NCI-H1694 treated with DMSO at 0.1 percent for 48 hours (cell line): ENCODE measurements at places on chromosomes 5 and 9.

GRCh38 chr9:1100201-1100600 is 50.0 kb downstream of the DMRT2 start:
- no peak for DNase-seq

DNA sequence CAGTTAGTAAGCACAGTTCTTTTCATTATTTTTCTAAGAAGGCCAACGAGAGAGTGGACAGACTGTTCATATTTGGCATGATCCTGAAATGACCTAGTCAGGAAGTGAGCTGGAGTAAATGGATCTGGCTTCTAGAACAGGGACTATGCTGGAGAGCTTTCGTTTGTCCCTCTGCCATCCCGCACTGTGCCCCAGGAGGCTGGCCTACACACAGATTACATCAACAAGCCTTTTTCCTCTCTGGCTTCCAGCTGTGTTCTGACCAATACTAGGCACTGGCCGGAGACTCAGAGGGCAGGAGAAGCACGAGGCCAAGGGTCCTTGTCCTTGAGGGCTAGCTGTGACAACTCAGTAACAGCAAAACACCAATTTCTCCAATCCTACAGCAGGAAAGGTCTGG is 127.8 kb downstream of the MED27 start:
- no peak for DNase-seq

GRCh38 chr5:4212981-4213819 is 617.6 kb downstream of the IRX1 start:
- no peak for DNase-seq

GRCh38 chr9:127972236-127972871 is 8.4 kb downstream of the EEIG1 start:
- no peak for DNase-seq

DNA sequence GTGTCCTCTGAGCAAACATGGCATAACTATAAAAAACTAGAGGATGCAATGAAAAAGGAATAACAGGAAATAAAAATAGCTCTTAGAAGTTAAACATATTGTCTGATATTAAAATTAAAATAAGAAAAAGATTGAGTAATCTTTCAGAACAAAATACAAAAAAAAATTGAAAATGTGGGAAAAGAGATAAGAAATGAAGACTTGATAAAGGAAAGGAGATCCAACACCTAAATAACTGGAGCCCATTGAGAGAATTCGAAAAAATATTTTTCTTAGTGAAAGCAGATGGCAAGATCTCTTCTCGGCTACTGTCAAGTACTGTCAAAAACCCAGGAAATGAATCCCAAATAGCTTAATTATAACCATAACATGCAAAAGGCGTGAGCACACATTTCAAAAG is 24.9 kb downstream of the LIFR start:
- no peak for DNase-seq

DNA sequence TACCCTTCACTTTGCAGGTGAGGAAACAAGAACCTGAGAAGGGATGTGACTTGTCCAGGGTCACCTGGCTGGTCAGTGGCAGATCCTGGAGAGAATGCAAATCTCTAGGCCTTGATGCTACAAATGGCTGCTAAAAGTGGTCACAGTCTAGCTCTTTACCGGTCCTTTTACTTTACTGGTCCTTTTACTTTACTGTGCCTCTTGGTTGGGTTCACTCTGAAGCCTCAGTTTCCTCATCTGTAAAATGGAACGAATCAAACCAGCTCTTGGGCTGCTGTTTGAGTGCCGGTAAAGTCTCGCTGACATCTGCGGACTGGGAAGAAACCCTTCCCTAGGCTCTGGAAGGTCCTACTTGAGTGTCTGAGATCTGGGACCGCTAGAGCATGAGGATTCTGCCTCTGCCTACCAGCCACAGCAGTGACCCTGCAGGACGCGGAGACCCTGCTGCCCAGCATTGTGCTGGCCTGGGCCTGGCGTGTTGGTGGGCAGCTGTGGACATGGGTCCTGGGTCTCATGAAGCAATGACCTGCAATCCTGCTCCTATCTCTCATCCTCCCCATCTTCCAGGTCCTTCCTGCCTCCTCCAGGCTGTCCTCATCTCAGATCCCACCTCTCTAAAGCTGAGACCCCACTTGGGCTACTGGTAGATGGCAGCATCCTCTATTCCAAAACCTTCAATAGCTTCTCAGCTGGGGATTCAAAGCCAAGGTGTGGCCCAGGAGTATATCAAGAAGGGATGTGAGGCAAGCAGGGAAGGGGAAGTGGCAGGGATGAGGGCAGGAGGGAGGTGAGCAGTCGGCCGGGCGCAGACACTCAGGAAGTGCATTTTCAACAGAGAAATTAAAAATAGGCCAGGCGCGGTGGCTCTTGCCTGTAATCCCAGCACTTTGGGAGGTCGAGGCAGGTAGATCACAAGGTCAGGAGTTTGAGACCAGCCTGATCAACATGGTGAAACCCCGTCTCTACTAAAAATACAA is 13.3 kb downstream of the CORO2A start:
- DNase-seq = no peak

GRCh38 chr5:166582416-166582815 is 1709.0 kb upstream of the WWC1 start:
- DNase-seq = no peak

GRCh38 chr5:68242743-68243142 is 27.2 kb downstream of the PIK3R1 start:
- no peak for DNase-seq

GRCh38 chr9:131019388-131020239 is 10.6 kb downstream of the LAMC3 start:
- no peak for DNase-seq

DNA sequence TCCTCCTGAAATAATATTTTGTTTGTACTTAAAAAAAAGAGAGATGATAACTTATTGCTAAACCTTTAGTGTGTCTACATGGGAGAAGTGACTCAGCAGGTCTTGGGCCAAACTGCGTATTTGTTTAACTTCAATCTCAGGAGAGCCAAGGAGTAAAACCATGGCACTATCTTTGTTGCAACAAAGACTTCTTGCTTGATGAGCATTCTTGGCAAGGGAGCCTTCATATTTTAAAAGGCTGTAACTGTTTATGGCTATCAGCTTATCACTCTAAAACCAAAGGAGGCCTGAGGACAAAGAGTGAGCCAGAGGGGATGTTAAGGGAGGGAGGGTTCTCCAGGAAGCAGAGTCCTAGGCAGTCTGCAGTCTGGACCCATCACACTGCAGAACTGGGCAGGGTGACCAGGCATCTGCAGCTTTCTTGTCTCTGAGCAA is 216.2 kb upstream of the S1PR3 start:
- DNase-seq = no peak

DNA sequence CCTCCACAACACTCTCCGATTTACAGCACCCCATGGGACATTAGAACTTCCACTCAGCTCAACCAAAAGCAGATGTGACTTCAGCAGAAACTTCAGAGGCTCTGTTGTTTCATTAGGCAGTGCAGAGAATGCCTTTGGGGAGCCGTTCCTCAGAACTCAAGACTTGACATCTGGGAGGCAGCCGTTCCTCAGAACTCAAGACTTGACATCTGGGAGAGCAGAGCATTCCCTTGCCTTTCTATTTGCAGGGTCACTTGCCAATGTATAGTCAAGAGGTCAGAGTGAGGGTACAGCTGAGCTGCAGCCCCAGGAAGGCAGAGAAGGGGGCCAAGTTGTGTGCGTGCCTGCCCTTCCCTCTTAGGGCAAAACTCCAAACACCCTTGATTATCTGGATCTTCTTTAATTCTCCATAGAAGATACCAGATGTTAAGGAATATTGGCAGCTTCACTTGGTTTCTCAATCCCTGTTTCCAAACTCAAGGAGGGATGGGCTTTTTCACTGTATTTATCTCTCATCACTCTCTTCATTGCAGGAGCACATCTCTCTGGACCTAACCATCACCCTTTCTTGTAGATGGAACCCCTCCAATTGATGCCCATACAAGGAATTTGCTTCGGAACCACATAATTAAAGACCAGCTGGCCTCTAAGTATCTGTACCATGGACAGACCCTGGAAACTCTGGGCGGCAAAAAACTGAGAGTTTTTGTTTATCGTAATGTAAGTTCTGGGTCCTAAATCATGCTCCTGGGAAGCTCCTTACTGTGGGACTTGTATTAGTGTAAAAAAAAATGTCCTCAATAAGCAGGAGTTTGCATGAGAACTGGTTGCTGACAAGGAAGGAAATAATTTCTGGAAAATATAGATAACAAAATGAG is 25.6 kb downstream of the TGFBI start:
- DNase-seq = no peak

DNA sequence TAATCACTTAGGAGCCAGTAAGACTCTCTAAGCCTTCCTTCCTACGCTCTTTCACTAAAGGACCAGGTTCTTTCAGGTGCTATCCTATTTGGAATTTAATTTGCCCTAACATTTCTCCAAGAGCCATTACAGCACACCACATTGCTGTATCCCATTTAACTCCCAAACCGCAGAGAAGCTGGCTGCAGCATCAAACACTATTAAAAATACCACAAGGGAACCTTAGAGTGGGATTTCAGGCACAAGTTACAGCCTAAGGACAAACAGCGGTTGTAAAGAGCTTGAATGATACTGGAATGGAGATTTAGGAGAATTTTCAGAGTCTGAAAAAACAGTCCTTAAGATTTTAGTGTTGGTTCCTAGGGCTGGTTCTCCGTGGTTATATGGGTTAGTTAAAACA is 566.4 kb downstream of the RAB3C start:
- no peak for DNase-seq

DNA sequence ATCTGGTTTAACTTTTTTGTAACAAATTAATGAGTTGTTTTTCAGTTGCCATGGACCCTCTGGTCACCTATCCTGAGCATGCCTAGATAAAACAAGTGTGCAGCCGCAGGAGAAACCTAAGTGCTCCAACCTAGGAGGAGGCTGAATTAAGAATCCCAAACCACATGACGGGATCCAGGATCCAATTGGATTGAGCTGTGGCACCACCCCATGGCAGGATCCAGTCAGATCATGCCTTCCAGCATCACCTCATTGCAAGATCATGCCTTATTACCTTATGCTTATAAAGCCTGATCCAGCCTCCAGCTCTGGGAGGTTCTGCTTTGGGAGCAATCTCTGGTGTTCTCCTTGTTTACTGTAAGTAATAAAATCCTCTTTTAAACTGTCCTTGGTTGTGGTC is 662.0 kb downstream of the TLR4 start:
- DNase-seq = no peak

GRCh38 chr9:117242082-117242481 is 172.8 kb downstream of the ASTN2 start:
- DNase-seq = no peak

DNA sequence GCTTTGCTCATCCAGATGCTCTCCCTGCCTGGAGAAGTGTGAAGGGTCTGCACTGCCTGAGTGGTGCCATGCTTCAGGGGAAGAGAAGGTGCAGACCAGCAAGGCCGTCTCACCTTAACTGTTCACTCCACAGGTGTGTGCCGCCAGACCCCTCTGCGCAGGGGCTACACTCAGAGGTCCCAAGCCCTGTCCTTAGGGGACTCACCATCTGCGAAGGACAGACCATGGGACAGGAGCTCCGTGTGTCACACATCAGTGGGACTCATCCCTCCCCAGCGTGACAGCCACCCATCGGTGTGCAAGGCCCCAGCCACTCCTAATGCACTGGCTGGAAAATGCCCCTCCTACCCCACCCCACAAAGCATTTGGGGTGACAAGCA is 142.9 kb downstream of the OLFM1 start:
- no peak for DNase-seq

DNA sequence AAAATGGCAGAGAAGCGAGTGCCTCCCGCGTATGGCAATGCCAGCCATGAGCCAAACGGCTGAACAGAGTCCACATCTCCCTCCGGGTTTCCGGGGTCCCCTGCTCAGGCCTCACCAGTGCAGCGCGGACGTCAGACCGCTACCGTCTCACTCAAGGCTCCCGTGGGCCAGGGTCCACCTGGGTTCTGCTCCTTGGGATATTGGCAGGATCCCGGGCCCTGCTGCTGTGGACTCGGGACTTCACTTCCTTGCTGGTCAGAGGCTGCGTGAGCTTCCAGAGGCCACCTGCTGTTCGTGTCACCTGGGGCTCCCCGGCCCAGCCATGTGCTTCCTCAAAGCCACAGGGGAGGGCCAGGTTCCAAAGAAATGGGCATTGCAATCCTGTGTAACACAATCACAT is 38.4 kb upstream of the CLPTM1L start:
- DNase-seq = no peak

DNA sequence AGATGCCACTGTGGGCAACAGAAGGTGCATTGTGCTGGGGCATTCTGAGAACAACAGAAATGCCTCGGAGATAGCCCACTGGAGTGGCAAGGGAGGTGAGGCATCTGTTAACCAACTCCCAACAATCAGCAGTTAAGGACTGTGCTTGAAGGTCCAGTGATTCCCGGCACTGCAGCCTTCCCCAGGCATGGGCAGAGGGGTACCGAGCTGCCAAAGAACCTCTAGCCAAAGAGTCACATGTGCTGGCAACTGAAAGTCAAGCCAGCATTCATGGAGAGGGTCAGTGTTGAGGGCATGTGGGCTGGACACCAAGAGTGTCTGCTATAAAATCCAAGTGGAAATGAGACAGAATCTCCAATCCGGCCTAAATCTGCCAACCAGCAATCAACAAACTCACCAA is 149.6 kb downstream of the ASTN2 start:
- DNase-seq = no peak

DNA sequence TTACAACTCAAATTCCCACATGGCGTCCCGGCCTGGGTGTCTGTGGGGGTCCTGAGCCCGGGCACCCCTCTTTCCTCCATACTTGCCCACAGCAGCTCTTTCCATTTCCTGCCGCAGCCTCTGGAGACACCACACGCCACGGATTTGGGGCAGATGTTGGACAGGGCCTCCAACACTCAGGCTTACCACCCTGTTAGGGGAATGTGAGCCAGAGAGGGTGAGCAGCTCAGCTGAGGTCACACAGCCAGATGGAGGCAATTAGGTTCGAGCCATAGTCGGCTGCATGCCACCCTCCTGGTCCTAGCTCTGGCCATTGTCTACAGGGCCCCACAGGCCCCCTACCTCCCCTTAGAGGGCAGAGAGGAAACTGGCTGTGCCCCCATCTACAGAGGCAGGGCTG is 75.6 kb upstream of the STXBP1 start:
- DNase-seq = no peak

- no peak for DNase-seq
These were observed 12.8 kb downstream of the SURF6 start for GRCh38 chr9:133323211-133323610.

GRCh38 chr9:127535834-127536233 is 76.2 kb upstream of the STXBP1 start:
- DNase-seq = no peak

- DNase-seq = no peak
These were observed 50.7 kb upstream of the GRHPR start for GRCh38 chr9:37371565-37372464.
